ENCODE measurements at places on chromosomes 1 and 21. TPM values are rescaled to one million over a fixed set of nuclear protein-coding genes. Genes with fewer than 3 reads are reported as not detected.

The CCDC27 gene
- total RNA-seq = not detected

The DDOST gene
- total RNA-seq = 151 TPM

The C1orf94 gene
- 0.19 TPM for total RNA-seq

The TSPAN2 gene
- 19.7 TPM for total RNA-seq

The FCGR3B gene
- not detected for total RNA-seq

DNA sequence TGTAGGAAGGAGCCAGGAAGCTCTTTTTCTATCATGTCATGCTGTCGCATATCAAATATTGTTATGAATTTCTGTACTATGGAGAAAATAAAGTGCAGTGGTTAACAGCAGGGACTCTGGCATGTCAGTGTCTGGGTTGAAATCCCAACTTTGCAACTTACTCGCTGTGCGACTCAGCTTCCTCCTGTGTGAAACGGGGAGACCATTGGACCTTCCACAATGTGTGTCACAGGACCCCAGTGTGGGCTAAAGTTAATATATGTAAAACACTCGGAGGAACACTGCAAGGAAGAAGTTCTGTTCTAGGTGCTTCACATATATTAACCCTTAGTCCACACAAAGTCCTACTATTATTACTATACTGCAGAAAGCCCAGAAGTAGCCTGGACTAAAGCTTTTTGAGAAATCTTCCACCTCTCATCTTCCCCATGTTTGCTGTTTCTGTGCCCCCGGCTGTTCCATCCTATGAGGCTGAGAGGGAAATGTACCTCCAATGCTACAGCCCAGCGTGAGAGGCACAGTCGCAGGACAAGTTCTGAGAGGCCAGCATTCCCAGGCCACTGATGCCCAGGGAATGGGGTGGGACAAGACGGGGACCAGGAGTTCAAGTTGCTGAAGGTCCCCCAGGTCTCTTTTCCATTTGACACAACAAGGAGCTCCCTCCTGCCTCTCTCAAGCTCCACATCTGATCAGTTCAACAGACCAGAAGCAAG, 1.9 kb downstream of the CHIT1 start:
- DNase-seq = no peak

GRCh38 chr1:3677484-3677883, 25.2 kb downstream of the TP73 start:
- DNase-seq = no peak

GRCh38 chr1:198363625-198364151, 176.8 kb downstream of the ATP6V1G3 start:
- DNase-seq = no peak

DNA sequence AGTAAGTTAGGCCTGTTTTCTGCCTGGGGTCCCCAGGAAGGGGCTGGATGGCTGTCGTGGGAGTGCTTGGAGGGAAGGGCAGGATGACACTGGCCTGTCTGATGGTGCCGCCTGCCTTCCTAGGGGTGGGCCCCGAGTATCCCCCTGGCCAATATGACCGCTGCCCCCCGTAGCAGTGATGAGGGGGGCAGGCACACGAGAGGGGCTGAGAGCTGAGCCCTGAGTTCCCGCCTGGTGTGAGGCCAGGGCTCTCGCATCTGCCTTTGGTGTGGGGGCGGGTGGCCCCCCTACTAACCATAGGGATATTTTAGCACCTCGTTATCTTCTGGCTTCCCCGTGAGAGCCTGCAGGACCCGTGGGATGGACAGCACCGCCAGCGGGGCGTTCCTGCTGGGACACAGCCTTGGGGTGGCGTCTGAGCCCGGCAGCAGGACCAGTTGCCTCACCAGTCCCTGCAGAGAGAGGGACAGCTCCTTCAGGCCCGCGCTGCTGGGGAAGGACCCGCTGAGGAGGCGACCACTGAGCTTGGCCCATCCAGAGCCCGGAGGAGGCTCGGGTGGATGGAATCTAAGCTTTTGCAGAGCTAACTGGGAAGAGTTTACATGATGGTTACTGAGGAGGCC, 10.4 kb downstream of the KRTAP10-1 start:
- DNase-seq = no peak

DNA sequence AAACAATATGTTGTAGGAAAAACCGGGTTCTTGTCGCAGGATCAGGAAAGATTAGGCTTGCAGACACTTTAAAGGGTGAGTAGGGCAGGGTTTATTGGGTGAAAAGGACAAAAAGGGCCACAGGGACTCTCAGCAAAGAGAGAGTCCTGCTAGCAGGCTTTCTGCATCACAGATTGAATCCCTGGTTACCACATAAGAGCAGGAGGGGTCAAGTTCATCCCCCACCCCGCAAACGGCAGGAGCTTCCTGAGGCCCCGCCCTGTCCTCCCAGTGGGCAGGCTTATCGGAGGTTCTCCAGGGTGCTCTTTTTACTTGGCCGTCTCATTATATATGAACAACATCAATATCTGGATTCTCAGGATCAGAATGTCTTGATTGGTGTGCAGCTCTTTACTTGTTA, 47.7 kb downstream of the SYCP1 start:
- no peak for DNase-seq

GRCh38 chr1:36208978-36209703, 15.1 kb upstream of the THRAP3 start:
- no peak for DNase-seq

DNA sequence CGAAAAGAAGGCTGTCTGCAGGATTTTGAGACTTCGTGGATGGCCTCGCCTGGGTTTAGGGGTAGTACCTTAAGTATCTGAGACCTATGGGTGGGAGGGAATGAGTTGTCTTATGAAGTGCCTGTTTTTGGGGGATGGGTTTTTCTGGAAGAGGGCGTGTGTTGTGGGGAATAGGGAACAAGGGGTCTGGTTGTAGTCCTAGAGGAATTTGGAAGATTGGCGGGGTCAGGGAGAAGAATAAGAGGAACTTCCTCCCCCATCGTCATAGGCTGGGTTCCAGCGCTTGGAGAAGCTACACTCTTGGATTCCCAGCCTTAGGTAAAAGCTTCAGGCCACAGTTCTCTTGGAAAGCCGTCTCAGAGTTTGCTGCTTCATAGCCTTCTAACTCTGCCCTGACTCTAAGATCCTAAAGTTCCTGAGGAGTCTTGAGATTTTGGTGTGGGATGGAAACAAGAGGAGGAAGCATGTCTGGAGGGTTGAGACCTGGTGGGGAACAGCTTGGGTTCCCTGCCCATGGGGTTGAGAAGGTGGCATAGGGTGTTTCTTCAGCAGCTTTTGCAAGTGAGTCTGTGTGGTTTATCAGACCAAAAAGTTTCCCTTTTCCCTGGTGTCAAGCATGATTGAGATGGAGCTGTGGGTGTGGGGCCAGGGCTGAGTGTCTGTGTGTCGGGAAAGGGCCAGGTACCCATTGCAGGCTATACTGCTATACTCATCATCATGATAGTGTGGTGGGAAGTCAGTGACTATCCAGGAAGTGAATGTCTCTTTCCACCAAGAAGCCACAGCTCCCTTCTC, 1.8 kb downstream of the VANGL2 start:
- no peak for DNase-seq

DNA sequence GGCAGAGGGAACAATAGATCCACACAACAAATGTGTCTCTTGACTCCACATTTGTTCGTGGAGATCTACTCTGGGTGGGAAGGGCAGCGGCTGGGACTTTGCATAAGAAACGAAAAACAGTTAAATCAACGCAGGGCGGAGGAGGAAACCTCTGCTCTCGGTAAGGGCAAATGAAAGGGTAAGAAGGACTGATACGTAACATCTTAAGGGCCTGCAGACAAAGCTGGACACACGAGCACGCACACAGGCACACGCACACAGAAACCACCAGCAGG, 57.3 kb downstream of the MRPL37 start:
- DNase-seq = no peak

- no peak for DNase-seq
These were observed 50.9 kb downstream of the PIGK start for GRCh38 chr1:77168358-77168757.

GRCh38 chr1:162678439-162678838, 46.2 kb downstream of the DDR2 start:
- DNase-seq = no peak

Measured in neural progenitor cell (in vitro differentiated cells).